ENCODE measurements at places on chromosomes 6 and 20.

DNA sequence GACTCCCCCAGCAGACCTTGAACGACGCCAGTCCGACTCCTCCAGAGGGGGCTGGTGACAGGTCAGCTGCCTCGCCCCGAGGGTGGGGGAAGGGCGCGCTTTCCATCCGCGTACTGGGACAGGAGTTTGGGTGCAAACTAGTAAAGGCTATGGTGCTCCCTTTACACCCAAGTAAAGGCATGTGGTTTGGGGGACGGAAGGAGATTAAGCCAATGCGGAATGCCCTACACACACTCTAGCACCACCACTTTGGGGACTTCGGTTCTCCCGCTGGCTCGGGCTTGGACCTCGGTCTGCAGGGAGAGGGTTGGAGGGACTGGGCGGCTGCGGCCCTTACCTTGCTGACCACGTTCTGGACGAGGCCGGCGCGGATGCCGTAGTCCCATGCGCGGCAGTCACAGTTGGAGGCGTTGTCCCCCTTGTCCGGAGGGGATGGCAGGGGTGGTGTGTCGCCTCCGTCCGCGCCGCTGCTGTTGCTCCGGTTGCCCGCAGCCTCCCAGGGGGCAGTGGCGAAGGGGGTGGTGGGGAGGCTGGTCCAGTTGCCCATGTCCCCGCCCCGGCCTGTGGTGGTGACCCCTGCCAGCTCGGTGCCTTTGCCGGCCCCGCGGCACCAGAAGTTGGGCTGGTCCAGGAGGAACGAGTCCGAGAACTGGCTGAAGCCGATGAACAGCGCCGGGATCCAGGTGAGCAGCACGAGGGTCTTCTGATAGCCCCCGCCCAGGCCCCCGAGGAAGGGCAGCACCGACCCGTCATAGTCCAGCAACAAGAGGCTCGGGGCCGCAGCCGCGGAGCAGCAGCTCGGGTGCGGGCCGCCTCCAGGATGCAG lies 1.1 kb downstream of the SLC22A23 start:
- DNase-seq = no peak

GRCh38 chr20:41819436-41819835 lies 201.3 kb upstream of the CHD6 start:
- no peak for DNase-seq

DNA sequence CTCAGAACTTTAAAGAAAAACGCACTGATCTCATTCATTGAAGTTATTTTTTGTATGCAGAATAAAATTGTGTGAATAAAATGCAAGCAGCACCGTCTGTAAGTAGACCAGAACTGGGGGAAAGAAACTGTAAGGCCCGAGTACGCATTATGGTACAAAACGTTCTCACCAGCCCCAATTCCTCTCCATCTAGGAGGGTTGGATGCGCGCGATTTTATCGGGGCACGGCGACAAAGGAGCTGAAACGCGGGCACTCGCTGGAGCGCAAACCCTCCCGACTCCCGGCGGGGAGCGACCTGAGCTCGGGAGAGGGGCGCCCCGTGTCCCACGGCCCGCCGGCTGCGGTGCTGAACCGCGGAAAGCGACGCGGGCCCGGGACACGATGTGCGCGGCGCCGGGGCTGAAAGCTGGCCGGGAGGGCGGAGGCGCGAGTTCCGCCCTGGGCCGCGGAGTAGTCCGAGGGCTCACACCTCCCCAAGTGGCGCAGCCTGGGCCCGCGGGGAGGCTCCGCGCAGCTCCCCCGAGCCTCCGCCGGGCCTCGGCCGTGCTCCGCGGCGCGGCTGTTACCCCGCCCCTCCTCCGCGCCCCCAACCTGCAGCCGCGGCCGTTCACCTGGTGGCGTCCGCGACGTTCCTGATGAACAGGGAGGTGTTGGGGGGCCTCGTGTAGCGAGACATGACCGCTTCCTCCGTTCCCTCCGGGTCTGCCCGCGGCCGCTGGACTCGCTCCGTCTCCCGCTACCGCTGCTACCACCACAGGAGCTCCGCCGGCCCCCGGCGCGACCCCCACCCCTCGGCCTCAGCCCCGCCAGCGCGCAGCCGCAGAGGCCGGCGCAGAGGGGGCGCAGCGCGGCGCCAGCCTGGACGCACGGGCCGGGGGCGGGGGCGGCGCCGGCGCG lies at the start of gene SRSF12:
Gene SRSF12, minus strand, starts transcription at position 861 of the 898 bp plus-strand sequence. Its CDS starts 184 bp downstream, at position 677.
- peak; percentile 13 for DNase-seq

DNA sequence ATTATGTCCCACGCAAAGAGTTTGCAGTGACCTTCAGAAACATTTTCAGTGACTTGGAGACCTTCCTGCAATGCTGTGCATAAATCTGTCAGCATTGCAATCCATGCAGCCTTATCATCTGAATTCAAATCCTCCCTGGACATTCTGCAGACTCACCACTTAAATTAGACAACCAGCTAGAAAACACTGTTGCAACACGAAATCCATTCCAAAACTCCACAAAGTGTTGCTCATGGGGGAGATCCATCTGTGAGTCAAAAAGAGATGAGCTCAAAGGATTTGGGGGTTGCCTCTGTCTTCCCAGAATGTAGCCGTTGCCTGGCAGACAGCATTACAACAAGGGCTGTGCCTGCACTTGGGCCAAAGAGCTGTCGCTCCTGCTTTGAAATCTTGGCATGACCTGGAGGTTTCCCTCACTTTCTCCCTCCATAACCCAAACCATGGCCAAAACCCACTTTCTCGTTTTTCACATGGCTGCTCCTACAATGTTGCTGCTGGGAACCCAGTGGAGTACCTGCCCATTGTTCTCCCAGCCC lies 163.5 kb upstream of the CDYL start:
- DNase-seq = no peak

DNA sequence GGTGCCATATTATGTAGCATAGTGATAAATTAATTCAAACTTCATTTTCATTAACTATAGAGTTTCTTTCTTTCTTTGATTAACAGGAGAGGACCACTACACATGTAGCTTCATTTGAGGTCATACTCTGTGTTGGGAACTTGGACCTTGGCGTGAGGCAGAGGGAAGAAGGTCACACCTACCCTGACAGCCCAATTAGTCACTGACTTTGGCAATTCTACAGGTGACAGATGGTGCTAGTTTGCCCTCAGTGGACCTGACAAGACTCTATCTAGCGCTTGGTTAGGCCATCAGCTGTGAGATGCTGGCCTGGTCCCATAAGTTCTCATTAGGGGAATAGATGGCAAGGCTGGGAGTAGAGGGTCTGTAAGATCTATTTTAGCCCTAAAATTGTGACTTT lies 14.2 kb downstream of the SLX4IP start:
- no peak for DNase-seq

- DNase-seq = peak; percentile 56
Observed at GRCh38 chr6:44268095-44268628, 2.1 kb upstream of the TMEM151B start.

DNA sequence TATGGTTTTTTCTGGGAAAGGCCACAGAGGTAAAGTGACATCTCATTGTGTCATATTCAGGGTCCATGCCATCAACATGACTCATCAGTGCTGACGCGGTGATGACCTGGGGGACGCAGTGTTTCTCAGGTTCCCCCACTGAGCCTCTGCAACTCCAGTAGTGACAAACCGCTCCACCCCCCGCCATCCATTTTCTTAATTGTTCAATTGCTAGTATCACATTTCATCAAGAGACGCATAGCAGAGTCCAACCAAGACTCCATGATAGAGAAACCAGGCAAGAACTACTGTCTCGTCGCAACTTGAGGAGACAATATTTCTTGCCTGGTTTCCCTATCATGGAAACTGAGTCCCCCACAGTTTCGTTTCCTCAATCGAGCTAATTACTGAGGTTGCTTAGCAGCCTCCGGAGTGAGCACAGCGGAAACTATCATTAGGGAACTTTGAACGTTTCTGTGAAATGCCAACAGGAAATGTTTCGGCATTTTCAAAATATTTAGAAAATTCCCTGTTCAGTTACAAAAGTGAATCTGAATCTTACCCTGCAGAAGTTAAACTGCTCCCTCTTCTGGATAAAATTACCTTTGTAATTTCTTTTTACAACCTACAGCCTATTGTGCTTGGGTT lies 12.2 kb upstream of the SERPINB1 start:
- peak; percentile 70 for DNase-seq

DNA sequence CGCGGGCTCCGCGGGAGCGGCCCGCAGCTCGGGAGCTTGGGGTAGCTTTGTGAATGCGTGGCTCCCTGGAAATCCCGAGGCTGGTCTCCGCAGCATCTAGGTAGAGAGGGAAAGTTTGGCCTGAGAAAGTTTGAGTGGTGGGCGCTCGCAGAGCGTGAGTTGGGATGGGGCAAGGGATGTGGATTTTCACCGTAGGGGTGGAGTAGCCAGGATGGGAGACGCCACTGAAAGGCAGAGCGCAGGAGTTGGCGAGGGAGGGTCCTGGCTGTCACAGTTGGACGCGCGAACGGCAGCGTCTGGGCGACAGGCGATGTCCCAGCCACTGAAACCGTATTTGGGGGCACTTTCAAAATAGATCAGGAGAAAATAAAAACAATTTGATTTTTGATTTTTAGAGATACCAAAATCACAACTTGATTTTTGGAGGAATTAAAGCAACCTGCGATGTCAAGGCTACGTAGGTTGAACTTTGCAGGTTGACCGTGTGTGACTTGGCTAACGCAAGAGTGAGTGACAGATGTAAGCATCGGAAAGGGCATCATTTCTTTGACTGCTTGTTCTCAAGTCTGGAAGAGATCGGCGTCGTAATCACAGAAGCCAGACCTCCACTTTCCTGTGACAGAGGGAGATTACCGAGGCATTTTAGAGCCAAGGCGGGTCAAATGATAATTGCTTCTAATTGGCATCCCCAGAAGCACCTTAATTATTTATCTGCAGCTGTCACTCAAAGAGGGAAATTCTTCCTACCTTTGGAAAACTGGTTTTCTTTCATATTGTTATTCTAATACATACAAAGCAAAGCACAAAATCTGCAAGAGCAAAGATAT lies 646 bp downstream of the HEY2 start:
- DNase-seq = no peak

DNA sequence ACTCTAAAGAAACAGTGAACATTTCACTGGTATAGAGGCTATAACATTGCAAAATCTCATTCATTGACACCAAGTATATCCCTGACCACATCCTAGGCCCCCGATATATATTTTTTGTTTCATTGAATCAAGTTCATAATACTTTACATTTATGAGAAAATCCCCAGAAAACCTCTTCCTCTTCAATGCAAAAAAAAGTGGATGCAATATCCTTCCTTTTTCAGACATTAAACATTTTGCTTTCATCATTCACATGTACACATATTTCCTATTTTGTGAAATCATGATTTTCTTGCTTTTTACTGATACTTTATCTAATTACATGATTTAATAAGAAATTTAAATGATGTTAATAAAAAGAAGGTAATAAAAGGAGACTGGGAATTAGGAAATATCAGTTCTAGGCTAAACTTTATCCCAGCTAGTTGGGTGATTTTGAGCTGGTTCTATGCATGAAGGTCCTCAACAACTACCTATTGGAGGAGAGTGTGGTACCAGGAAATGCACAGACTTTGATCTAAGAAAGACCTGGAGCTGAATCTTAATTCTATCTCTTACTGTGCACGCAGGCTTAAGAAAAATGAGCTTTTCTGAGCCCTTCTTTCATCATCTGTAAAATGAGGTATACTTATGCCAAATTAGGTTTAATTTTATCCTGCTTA lies 4.9 kb downstream of the SYNE1 start:
- DNase-seq = no peak

GRCh38 chr6:129498541-129498940 lies 211.4 kb downstream of the ARHGAP18 start:
- no peak for DNase-seq

DNA sequence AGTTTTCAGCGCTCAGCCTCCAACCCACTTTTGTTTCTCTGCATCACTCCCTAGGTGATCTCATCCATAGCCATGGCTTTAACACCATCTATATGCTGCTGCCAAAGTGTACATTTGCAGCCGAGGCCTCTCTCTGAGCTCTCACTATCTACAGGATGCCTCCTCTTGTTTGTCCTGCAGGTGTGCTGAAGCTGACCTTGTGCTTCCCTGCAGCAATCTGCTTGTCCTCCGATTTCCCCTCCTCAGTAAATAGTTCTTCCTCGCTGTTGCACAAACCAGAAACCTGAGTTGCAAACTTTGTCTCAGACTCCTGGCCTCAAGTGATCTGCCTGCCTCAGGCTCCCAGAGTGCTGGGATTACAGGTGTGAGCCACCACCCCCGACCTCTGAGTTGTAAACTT lies 3.7 kb upstream of the TXNDC5 start:
- DNase-seq = no peak

DNA sequence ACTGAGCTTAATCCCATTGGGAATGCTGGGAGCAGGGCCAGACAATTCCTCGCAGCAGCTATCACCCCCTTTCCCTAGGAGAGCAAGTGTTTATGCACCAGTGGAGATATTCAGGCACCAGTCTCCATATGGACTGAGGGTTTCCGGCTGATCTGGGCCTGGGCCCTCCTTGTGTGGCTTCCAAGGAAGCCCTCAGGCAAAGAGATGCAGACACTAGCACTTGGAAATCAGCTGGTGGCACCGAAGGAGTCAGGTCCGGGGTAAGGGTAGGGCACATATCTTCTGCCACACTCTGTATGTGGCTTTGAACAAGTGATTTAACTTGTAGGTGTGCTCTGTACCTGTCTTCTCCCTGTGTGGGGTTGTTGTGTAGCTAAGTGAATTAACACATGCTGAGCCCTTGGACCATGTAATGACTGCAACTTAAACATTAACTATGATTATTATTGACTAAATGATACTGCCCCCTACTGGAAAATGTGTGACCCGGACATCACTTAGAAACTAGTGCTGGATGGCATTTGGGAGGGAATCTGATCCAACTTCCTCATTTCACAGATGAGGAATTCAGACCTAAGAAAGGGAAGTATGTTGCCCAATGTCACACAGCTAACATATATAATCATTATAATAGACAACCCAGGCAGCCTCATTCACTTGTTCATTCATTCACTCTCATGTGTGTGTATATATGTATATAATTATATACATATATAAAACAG lies 19.3 kb upstream of the WFDC2 start:
- DNase-seq = no peak

- DNase-seq = no peak
Observed at GRCh38 chr6:30611856-30612194, 5.2 kb downstream of the PPP1R10 start.

- DNase-seq = no peak
Observed at GRCh38 chr6:100134297-100134696, 140.3 kb upstream of the MCHR2 start.

DNA sequence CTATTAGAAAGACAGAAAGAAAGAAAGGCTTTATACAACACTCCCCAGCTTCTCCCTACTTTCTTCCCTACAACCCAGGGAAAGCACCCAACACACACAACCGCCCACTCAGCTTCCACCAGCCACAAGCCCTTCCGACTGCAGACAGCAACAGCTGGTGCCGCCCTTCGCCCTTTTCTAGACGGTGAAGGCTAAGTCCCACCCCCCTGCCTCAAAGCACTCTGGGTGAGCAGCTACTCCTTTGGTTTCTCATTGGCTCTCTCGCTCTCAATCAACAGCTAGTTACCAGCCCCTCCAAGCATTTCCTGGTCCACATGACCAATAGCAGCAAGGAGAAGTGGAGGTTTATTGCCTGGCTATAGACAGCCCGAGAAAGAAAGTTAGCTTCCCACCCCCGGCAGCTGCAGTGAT lies 230.1 kb upstream of the MOCS1 start:
- no peak for DNase-seq

GRCh38 chr6:96925290-96925687 lies 761 bp downstream of the KLHL32 start:
- DNase-seq = no peak

GRCh38 chr6:4078691-4079471 lies at the start of gene FAM217A:
Gene FAM217A, minus strand, starts transcription at chr6:4079137. Its CDS starts 1,723 bp downstream, at chr6:4077414.
- no peak for DNase-seq
